LoVo (cell line): ENCODE measurements at places on chromosomes 1 and 21.

DNA sequence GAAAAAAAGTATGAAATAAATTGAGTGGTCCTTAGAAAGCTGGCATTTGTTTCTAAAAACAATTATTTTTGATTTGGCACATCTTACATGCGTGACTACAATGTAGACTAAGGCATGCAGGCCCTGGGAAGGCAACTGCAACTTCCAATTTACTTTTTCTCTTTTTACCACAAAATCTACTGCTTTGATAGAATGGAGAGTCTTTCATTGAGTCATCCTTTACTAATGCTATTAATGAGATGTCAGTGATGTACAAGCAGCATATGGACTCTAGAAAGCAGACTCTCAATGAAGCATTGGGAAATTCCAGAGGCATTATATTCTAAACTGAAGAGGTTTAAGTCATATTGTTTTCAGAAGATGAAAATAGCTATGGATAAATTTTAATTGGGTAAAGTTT lies 29.6 kb upstream of the PRRX1 start:
- no peak for DNase-seq

GRCh38 chr1:234244482-234244881 lies 128.8 kb upstream of the COA6 start:
- no peak for DNase-seq

DNA sequence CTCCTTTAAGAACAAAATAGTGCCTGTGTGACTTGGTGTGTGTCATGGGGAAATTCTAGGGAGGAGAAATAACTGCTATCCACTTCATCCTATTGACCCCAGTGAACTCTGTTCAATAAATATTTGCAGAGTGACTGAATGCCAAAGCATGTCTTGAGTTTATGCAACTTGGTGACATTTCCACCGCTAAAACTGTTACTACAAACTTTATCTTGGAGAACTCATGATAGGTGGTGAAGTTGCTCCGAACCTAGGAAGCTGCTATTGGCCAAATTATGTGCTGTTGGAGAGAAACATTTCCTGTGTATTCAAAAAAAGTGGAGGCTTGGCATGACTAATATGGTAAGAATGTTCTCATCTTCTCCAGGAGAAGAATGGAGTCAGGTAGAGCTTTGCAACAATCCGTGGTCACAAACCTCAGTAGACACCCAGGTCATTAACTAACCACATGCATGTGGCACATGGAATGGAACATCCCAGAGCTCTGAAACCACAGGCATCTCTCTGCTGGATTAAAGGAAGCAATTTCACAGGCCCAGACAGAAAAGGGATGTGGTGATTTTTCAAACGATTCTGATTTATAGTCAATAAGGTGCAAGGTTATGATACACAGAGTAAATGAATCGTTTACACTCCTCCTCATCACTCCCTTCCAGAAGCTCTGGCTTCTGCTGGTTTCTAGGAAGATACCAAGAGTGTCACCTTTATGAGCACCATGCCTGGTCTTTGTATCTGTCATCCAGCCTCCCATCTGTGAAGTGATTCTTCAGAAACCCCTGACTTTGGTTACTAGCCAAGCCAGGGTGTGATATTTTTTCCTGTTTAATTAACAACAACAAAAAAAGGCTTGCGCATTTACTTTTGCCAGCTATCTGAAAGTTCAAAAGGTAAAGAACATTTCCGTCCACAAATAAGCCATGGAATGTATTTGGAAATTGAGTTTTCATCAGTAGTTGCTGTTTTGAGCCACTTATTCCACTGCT lies 361.1 kb downstream of the TGFB2 start:
- DNase-seq: peak; percentile 85

- DNase-seq: no peak
Measured at GRCh38 chr1:233215135-233215760, 80.3 kb downstream of the PCNX2 start.

GRCh38 chr1:101945884-101946283 lies 50.8 kb downstream of the OLFM3 start:
- DNase-seq: no peak

DNA sequence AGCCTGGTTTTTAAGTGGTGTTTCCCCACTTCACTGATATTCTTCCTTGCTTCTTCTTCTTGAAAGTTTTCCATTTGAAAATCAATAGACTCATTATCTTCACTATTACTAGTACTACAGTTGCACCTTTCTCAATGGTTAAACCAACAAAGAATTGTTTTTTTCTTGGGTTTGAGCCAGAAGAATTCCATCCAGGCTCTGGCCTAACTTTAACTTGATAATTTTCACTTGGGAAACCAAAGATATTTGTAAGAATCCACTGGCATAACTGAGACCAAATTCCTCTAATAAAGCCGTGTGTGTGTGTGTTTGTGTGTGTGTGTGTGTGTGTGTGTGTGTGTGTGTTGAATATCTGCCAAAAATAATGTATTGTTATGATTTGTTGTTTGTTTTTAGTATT lies 103.2 kb downstream of the SGIP1 start:
- no peak for DNase-seq

DNA sequence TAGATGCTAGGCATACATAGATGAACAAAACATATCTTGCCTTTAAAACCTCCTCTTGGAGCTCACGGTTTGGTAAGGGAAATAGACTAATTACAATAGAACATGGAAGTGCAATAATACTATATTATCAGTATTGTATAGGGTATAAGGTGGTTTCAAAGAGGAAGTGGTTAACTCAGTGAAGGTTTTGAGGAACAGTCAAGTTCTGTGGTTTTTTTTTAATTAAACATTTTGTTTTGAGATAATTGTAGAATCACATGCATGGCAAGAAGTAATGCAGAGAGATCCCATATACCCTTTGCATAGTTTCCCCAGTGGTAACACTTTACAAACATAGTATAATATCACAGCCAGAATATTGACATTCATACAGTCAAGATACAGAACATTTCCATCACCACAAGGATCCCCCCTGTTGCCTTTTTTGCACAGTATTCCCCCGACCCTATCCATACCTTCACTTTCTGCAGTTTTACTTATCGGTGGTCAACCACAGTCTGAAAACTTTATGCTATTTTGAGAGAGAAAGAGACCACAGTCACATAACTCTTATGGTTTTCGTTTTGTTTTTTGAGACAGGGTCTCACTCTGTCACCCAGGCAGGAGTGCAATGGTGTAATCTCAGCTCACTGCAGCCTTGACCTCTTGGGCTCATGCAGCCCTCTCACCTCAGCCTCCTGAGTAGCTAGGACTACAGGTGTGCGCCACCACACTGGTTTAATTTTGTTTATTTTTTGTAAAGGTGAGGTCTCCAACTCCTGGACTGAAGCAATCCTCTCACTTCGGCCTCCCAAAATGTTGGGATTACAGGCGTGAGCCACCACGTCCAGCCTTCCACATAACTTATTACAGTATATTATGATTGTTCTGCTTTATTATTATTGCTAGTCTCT lies 60.5 kb upstream of the KIAA1614 start:
- DNase-seq: no peak

DNA sequence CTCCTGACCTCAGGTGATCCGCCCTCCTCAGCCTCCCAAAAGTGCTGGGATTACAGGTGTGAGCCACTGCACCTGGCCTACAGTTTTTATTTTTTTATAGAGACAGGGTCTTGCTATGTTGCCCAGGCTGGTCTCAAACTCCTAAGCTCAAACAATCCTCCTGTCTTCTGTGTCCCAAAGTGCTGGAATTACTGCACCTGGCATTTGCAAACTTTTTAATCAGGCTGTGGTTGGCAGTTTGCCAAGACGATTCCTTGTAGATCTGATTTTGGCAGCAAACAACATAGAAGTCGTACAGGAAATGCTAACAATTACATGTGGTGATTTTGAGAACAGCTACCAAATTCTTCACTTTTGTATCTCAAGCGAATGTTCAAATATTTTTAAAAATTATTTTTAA lies 10.1 kb downstream of the RBP7 start:
- DNase-seq: no peak

GRCh38 chr1:11307852-11308251 lies 34.9 kb downstream of the UBIAD1 start:
- no peak for DNase-seq

GRCh38 chr1:32399843-32400242 lies 5.6 kb upstream of the BSDC1 start:
- no peak for DNase-seq

DNA sequence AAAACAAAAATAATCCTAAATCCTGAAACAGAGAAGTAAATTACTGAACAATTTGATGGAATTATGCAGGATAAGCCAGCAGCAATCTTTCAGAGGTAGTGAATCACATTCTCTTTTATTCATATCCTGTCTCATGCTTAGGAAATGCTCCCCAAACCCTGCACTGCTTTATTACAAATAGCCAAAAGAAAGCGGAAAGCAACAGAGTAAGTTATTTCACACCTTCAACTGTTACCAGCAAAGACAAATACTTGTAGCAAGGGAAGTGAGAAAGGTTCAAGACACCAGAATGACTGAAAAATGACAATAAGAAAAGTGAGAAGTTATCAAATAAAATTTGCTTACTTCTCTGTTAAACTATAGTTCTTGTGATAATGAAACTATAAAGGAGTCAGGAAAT lies 6.2 kb downstream of the ZRANB2 start:
- DNase-seq: no peak

DNA sequence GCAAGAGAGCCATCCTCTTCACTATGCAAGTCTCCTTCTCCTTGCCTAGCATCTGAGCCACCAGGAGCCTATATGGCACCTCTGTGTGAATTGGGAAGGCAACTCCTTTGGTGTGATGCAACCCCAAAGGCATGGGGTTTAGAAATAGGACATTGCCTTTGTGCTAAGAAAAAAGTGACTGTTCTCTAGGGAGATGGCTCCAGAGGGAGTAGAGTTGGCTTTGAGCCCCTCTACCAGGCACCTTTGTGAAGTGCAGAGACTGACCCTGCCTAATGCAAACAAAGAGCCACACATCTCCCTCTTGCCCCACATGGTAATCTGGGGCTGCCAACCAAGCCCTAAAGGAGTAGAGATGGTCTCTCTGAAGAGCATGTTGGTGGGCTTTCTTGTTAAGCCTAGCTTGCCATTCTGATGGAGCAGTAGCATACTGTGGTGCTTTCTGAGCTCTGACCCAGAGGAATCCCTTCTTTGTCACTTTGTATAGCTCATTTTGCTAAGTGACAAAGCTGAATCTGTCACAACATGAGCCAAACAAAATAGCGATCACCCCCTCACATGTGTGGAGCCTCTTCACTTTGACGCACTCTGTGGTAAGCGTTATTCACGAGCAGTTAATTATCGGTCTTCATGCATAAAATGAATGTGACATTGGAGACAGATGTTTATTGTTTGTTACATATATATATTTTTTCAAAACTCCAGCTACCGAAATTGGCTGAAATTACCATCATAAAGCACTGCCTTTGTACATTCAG lies 74.4 kb downstream of the RWDD3 start:
- no peak for DNase-seq

DNA sequence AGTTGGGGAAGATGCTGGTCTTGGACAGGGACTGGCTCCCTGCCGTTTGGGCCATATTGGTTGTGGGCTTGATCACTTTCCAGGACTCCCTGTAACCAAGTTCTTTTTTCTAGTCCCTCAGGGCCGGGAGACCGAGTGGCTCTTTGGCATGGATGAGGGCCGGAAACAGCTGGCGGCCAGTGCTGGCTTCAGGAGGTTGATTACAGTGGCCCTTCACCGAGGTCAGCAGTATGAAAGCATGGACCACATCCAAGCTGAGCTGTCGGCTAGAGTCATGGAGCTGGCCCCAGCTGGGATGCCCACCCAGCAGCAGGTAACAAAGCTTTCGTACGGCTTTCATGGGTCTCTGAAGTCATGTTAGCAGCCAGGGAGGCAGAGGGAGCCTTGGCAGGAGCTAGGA lies 4.3 kb downstream of the METTL13 start:
- no peak for DNase-seq

DNA sequence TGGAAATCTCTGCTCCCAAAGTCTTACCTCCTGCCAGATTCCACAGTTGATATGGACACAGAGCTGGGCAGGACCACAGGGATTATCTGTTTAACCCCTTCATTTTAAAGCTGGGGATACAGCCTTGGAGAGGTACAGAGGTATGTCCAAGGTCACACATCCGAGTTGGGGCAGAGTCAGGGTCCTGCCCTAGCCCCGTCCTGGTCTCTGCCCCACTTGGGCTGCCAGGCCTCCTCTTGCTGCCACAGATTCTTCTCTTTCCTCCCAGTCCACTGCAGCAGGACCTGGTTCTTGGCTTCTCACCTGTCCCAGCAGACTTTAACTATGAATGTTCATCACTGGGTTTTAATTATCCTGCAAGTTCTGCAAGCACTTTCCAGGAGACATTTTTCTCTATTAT lies 258.3 kb downstream of the MATN1 start:
- no peak for DNase-seq

- no peak for DNase-seq
Measured at GRCh38 chr21:14753466-14754258, 207.5 kb upstream of the SAMSN1 start.

DNA sequence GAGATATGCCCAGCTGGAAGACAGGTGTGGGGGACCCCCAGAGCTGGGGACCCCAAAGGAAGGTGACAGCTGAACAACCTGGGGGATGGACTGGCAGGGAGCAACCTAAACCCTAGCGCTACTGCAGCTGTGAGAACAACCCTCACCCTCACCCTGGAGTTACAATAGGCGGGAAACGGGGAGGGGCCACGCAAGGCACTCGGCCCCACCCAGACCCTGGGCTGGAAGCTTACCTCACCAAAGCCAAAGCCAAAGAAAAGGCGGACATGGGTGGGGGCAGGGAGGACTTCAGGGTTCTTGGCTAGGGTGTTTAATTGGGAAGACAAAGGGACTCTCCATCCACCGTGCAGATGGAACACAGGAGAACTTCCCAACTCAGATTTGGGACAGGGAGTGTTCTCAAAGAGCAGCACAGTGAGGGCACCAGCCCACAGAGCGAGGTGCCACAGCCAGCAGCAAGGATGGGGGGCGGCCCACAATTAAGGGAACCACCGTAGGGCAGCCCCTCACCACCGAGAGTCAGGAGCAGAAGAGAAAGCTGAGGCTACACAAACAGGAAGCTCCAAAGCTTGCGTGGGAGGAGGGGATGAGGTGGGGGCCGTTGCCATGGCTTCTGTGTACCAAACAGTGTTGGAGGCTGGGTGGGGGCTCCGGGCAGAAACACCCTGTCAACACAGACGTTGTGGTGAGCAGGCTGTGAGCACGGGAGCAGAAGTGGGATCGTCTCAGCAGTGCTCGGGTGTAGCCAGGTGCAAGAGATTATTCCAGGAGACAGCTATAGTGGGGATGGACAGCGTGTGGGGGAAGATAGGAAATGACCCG lies 1.9 kb downstream of the TAGLN2 start:
- DNase-seq: no peak

- DNase-seq: no peak
Measured at GRCh38 chr1:245054507-245055270, 100.1 kb upstream of the KIF26B start.
